ENCODE measurements at places on chromosomes 16 and 17.

DNA sequence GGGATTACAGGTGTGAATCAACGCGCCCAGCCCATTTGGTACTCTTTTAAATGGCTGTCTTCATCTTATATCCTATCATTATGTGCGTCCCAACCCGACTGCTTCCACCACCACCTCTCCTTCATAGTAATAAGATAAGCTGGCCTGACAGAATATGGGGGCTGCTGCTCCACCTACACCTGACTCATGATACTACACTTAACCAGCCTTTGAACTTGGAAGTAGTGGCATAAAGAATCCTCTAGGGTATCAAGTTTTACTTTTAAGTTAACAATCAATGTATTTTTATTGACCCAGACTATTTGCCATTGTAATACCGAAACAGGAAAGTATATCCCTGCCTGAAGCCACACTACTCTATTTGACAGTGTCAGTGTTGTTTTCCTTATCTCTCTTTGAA, 18.8 kb downstream of the PDZD9 start:
- DNase-seq, result no peak

- DNase-seq, result no peak
Measured at GRCh38 chr16:27325736-27326135, 12.0 kb downstream of the IL4R start.

GRCh38 chr16:1208239-1208830, 16.7 kb downstream of the TPSG1 start:
- DNase-seq, result no peak

- DNase-seq, result no peak
Measured at GRCh38 chr17:67068999-67069398, 24.6 kb downstream of the CACNG1 start.

- no peak for DNase-seq
Measured at GRCh38 chr16:86931410-86931941, 353.1 kb downstream of the FOXL1 start.

- DNase-seq, result no peak
Measured at GRCh38 chr17:64499805-64500486, 3.1 kb upstream of the POLG2 start.

DNA sequence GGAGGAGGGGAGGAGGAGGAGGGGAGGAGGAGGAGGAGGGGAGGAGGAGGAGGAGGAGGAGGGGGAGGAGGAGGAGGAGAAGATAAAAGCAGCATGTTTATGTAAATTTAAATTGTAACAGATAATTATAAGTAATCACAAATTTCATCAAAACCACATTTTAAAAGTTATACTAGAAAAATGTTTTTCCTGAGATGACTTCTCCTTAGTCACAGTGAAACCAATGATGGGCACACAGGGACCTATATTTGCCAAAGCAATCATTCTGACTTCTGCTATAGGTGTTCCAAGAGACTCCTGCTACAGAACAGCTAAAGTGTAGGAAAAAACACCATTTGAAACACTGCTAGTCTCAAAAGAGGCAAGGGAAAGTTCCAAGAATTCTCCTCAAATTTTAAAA, 66.4 kb downstream of the CEP95 start:
- no peak for DNase-seq

DNA sequence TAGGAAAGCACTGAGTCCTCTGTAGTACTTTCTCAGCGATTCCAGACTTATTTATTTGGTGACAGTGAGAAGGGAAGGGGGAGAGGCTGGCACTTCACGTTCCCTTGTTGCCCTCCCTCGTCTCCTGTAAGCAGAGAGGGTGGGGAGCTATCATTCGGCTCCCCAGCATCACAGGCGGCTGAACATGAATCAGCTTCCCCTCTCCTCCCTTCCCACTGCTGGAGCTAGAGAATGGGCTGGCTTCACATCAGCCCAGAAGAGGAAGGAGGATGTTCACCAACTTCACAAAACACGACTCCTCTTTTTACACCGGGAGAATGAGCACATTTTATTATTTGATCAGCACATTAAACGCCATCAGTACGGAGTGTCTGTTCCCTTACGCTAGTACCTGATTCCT, 6.7 kb upstream of the CMIP start:
- no peak for DNase-seq

DNA sequence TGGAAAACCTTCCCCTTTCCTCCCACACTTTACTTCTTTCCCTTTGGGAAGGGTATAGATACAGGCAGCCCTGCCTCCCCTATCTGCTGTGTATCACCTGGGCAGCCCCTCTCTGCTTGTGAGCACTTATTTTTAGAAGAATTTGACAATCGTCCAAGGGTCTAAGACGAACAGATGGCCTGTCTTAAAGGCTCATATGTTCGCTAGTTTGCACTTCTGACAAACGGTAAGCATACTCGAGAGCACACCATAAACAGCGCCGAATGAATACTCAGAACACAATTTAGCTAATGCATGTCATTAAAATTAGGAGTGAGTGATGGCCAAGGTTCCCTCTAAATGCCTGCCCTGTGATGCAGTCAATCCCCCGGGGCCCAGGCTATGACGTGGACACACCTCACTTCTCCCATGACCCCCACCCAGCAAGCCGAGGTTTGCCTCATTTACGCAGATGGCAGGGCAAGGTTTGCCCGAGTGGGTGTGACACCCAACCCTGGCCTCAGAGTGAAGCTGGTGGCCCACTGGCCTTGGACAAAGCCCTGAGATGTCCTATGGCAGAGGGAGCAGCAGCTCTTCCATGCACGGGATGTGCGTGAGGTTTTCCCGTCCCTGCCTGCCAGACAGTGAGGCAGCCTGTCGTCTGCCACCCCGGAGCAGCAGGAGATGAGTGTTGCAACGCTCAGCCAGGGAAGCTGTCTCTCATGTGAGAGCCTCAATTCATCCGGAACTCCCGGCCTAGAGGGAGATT, 125.2 kb downstream of the C16orf78 start:
- peak; percentile 23 for DNase-seq

- DNase-seq, result no peak
Measured at GRCh38 chr17:43854498-43854897, 7.5 kb downstream of the CD300LG start.

DNA sequence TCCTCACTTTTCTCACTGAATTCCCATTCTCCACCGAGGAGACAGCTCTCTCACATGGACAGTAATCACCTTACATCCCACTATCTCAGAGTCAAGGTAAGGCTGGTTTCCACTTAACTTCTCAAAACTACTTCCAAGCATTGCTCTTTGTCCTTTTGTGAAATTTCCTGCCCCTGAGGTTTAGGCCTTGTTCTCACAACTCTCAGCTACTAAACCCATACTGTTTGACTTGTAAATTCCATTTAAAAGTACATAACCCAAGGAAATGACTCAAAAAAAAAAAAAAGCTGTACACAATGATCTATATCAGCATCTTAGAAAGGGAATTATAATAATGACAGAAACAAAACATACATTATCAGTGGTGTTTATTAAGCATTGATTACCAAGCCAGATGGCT, 8.8 kb downstream of the CDC27 start:
- DNase-seq, result no peak

- DNase-seq, result no peak
Measured at GRCh38 chr17:63431618-63431938, 14.5 kb downstream of the CYB561 start.

DNA sequence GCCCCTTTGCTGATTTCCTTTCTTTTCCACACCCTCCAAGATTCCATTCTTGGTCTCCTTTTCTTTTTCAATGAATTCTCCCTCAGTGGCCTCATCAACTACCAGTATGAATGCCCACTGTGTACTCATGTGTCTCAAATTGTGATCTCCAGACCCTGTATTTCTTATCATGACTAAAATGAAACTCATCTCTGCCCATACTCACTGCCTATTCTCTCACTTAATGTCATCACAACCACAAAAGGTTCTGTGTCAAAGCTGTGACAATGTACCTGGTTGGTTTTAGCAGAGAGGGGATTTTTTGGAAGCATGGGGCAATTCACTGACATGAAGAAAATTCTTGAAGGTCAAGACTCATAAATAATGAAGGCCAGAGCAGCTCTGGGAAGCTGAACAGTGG, 11.5 kb upstream of the TBX4 start:
- no peak for DNase-seq

DNA sequence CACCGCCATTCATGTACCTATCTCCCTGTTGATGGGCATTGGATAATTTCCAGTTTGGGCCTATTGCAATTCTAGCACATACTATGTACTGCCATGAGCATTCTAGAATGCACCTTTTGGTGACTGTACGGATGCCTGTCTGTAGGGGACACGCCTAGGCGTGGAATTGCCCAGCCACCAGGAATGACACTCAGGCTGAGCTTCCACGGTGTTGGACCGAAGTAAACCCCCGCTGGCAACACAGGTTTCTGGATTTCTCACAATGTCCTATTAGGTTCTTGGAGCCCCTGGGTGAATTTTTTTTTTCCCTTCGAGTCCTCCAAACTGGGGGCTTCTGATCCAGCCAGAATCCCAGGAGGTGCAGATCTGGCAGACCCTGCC, 146.6 kb downstream of the IRF8 start:
- DNase-seq, result no peak

- no peak for DNase-seq
Measured at GRCh38 chr17:51888816-51889215, 269.7 kb downstream of the CA10 start.

DNA sequence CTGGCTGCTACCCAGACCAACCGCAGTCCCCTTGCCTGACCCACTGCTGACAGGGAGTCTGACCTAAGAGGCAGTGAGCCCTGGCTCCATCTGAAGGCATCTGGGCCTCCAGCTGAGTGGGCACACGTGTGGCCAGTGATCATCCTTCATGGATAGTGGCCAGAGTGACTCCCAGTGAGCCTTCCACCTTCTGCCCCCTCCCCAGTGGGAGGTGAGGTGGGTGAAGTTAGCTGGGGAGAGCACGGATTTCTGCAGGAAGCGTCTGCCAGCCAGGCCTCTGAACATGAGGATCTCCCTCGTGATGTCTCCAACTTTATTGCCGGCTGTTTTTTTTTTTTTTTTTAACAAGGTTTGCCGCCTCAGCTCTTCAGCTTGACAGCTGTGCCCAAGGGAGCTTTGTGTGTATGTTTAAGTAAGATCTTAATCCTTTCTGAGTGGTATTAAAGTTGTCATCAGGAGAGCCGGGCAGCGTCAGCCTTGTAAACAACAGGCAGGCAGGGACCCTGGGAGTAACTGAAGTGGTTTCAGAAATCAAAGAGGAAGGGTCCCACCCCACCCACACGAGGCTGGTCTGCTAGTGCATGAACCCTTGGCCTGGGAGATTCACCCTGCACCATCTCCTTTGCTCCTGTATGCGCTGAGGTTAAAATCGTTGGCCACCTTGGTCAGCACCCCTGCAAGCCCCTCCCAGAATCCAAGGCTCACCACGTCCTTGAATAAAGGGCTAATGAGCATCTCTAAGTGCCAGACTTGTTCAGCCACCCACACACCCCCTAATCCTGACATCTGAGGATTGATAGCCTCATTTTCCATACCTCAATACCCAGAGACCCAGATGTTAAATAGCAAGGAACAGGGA, 33.3 kb downstream of the RHBDL3 start:
- DNase-seq, result no peak
